Activated CD8-positive, alpha-beta memory T cell treated with anti-CD3 and anti-CD28 coated beads for 4 hours (primary cell): ENCODE measurements at places on chromosomes 6 and 20.

DNA sequence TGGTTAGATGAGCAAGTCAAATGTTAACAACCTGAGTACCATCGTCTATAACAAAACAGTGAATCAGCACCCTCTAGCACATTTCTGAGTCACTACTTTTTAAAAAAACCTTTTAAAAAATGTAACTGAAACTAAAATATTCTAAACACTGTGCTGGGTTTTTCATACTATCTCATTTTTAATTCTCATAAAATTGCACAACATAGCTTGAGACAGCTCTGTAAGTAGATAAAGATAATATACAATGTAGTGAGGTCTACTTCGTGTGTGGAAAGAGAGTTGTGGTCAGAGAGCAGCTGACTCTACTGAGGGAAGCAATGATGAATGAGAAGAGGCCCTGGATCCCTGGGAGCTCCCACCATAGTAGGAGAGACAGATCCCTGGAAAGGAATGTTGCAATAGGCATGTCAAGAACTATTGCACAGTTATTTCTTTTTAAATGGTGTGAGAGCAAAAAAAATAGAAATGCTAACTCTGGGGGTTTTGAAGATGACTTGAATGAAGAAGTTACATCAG is 13.6 kb upstream of the CALHM6 start:
- no peak for DNase-seq

DNA sequence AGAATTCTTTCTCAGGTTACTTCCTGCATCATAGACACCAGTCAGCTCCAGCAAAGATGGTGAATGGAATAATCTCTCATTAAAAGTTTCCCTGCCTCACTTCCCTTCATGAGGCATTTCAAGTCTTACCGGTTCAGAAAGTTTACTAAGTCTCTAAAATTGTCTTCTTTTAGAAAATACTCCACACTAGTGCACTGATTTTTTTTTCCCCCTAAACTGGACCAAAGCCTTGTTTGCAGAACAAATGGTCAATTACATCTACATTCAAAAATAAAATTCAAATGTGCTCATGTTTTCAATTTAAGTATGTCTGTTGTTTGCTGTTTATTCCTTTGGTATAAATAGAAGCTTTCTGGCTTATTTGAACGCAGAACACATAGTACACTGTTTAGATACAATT is 111.2 kb downstream of the GMPR start:
- DNase-seq: no peak

DNA sequence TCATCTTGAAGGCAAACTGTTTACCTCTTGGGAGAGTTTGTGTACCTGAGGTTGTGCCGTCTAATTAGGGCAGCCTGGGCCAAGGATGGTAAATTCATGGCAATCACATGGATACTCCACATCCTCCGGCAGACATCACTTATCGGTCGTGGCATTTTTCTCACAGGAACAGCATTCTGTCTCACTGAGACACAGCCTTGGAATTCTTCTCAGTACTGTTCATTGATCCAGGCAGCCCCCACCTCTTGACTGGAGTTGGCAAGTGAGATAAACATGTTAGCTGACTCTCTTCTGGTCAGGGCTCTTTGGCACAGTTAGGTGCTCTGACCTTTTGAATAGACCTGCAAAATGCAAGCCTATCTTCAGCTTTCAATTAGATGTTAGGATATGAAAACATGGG is 511.4 kb upstream of the FLRT3 start:
- DNase-seq: no peak

DNA sequence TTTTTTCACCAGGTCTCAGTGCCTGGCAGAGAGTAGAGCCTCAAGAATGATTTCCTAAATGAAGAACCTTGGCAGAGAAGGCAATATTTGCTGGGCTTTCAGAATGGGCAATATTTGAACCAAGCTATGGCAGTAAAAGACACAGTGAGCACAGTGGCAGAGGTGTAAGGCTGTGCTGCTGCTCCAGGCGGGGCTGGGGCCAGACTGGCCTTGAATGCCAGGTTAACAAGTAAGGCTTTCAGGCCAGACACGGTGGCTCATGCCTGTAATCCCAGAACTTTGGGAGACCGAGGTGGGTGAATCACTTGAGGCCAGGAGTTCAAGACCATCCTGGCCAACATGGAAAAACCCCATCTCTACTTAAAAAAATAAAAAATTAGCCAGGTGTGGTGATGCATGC is 8.5 kb upstream of the MYL9 start:
- DNase-seq: no peak

DNA sequence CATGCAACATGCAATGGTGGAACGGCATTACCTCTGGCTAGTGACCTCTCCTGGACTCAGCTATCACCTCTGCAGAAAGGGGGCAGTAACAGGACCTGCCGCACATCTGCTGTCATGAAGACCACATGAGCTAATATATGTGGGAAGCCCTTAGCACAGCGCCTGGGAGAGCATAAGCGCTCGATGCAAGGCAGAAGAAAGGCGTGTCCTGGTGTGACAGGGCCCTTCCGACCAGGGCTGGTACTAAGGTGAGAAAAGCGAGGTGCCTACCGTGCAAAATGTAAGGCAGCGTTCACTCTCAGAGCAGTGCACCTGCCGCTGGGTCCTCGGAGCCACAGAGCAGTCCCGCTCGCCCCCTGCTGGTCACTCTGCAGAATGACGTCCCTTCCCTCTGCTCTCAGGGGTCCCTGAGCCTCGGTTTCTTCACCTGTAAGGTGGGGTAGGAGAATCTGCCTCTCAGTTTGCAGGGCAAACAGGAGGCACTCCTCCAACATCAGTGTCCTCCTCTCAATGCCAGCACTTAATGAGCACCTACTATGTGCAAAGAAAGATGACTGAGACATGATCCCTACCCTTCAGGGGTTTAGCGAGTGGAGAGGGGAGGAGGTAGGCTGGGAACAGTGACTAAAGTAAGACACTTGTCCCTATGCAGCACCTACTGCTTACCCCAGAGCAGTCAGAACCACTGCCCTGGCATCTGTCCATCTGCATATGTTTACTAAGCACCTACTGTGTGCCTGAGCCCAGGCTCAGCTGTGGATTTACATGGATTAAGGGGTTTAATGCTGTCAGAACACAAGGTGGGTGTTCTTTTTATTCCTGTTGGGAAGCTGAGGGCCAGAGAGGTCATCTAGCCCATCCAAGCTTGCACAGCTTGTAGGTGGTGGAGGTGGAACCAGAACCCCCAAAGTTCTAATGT is 41.1 kb upstream of the PTGIS start:
- peak; percentile 52 for DNase-seq

GRCh38 chr20:47688385-47689381 is 96.6 kb downstream of the SULF2 start:
- DNase-seq: no peak

- DNase-seq: no peak
Observed at GRCh38 chr20:11814267-11814666, 103.4 kb upstream of the BTBD3 start.

- no peak for DNase-seq
Observed at GRCh38 chr20:13862245-13862644, 77.4 kb downstream of the NDUFAF5 start.

DNA sequence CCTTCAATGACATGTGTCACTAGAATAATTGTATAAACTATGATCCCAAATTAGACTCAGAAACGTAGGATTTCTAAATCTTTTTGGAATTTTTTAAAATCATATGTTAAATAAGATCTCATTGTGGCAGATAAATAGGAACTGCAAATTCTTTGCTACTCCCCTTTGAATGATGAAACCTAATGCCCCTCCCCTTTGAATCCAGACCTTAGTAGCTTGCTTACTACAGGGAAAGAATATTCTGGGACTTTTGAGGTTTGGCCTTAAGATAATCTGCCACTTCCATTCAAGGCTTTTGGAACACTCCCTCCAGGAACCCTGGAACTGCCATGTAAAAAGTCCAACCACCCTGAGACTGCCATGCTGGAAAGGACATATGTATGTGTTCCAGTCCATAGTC is 7.1 kb downstream of the TDP2 start:
- no peak for DNase-seq

DNA sequence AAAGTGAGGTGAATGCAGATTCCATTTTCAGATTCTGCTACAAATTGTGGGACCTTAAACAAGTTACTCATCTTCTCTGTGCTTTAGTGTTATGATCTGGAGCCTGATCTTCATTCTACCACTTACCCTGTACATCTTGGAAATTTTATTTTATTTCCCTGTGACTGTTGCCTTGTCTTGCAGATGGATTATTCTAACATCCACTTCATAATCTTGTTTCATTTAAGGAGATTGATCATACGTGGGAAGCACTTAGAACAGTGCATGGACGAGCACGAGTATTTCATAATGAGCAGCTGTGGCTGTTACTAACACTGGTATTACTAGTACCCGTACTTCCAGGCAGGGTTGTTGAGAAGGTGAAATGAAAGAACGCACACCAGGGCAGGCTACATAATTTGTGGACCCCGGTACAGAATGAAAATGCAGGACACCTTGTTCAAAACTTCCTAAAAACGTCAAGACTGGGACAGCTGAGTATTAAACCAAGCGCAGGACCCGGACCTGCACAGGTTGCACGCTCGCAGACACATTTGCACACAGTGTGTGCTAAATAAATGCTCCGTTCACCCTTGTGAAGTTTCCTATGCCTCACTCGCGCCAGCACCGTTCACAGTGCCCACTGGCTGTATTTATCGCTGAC is 535 bp upstream of the CCDC170 start:
- DNase-seq: no peak

- peak; percentile 88 for DNase-seq
Observed at GRCh38 chr6:169751242-169752073, at the start of the genes DYNLT2 and ERMARD. Gene DYNLT2, minus strand, starts transcription at chr6:169751572. Its CDS starts 114 bp downstream, at chr6:169751458. Gene ERMARD, plus strand, starts transcription at chr6:169751622. Its CDS starts 36 bp downstream, at chr6:169751658.

- DNase-seq: no peak
Observed at GRCh38 chr6:121442576-121442975, 7.1 kb downstream of the GJA1 start.

DNA sequence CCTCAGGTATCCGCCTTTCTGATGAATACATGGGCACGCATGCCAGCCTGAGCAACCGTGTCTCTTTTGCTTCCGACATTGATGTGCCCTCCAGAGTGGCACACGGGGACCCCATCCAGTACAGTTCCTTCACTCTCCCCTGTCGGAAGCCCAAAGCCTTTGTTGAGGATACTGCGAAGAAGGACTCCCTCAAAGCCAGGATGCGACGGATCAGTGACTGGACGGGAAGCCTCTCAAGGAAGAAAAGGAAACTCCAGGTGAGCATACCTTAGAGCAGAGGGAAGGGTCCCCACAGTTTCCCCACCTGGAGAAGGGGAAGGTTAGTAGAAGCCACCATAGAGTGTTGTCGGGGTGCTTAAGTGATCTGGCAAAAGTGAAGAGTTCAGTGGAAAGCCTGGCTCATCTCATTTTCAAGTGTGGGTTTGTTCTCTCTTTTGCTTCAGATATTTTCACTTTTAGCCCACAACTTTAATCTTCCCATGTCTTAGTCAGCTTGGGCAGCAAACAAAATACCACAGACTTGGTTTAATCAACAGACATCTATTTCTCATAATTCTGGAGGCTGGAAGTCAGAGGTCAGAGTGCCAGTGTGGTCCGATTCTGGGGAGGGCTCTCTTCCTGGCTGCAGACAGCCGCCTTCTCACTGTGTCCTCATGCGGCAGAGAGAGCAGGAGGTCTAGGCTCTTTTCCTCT is 133.5 kb upstream of the CLDN20 start:
- no peak for DNase-seq

DNA sequence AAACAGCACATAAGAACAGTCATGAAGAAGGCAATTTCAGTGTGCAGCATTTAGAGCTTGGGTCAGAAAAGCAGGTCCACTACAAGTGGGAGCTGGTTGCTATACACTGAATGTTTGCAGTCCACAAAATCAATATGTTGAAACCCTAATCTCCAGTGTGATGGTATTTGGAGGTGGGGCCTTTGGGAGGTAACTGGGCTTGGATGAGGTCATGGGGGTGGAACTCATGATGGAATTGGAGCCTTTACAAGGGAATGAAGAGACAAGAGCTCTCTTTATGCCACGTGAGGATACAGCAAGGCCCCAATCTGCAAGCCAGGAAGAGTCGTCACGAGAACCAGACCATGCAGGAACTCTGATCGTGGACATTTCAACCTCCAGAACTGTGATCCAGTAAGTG is 216.7 kb upstream of the SLC35B3 start:
- no peak for DNase-seq

DNA sequence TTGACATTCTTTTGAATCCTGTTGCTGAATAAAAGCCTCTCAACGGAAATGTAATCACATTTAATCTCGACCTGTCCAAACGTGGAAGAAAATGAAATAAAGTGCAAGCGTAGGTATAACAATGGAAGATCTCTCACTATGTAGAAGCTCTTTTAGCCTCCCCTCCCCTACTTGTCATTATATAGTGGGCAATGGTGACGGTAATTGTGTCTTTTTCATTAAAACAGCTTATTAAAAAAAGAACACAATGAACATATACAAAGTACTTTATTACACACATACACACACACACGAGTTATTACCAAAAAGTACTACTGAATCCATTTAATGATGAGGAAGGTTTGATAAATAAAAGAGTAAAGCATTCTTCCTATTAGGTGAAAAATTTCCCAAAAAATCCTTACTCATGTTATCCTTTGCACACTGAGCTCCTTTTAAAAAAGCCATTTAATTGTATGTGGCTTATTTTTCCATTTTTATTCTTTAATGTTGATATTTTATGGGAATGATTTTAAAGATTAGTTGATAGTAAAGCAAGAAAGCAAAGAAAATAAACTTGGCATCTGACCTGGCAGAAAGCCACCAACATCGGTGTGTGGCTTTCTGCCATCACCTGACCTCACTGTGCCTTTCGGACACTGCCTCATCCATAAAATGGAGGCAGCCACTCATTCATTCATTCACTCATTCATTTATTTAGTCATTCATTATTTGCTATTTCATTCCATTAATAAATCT is 493 bp upstream of the SGK1 start:
- DNase-seq: no peak

- DNase-seq: no peak
Observed at GRCh38 chr6:53313784-53314400, 34.9 kb downstream of the ELOVL5 start.

- no peak for DNase-seq
Observed at GRCh38 chr6:135176464-135176863, 4.6 kb upstream of the MYB start.

GRCh38 chr6:154414021-154414813 is 57.6 kb upstream of the IPCEF1 start:
- no peak for DNase-seq

- no peak for DNase-seq
Observed at GRCh38 chr6:18160911-18161310, 5.7 kb downstream of the KDM1B start.

DNA sequence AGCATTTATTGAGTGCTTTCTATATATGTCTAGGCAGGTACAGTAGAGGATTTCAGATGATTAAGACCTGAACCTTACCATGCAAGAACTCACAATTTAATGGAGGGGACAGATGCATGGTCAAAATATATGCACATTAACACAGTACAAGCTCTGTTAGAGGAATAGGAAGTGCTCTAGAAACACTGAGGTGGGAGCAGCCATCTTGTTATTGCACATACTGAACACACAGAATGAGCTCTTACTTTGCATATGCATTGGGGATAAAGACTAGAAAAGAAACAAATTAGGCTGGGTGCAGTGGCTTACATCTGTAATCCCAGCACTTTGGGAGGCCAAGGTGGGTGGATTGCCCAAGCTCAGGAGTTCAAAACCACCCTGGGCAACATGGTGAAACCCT is 438.3 kb downstream of the UTRN start:
- DNase-seq: no peak
